ENCODE measurements at places on chromosomes 2 and 18. TPM values are rescaled to one million over a fixed set of nuclear protein-coding genes. Genes with fewer than 3 reads are reported as not detected.

The RBFA gene
- 32.2 TPM for total RNA-seq

The TNP1 gene
- total RNA-seq, result not detected

The SLC25A52 gene
- total RNA-seq, result not detected

The TCF4 gene
- total RNA-seq, result 119 TPM

The KYNU gene
- total RNA-seq, result 1.1 TPM

DNA sequence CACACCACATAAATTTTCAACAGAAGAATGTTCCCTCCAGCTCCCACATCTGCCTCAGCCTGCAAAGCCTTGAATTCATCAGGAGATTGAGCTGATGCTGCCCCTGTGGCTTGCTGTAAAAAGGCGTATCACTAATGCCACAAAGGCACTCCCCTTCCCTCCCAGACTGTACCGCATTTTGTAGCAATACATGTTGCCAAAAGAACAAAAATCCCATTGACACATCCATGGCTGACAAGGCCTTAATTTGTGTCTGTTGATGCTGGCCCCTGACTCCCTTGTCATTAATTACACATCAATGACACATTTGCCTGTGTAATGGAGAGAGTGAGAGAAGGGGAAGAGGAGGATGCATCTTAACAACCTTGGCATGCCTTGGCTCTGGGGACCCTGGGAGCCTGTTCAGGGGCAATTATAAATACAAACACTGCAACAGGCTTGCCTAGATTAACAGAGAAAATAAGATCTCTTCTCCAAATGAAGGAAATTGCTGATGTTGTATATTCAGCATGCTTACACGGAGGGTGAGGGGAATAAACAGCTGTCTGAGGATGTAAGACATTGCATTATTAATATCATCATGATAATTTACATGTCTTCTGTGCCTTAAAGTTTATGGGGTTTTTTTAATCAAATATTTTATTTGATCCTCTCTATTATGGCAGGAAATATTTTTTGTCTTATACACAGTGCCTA, 264.0 kb downstream of the SUCLG1 start:
- H3K27ac ChIP-seq, result no peak overlapping the region
- H3K27me3 ChIP-seq, result no peaks in the 10 kb centered on the region
- no peaks in the 10 kb centered on the region for H3K4me1 ChIP-seq
- no peak overlapping the region for H3K4me3 ChIP-seq

DNA sequence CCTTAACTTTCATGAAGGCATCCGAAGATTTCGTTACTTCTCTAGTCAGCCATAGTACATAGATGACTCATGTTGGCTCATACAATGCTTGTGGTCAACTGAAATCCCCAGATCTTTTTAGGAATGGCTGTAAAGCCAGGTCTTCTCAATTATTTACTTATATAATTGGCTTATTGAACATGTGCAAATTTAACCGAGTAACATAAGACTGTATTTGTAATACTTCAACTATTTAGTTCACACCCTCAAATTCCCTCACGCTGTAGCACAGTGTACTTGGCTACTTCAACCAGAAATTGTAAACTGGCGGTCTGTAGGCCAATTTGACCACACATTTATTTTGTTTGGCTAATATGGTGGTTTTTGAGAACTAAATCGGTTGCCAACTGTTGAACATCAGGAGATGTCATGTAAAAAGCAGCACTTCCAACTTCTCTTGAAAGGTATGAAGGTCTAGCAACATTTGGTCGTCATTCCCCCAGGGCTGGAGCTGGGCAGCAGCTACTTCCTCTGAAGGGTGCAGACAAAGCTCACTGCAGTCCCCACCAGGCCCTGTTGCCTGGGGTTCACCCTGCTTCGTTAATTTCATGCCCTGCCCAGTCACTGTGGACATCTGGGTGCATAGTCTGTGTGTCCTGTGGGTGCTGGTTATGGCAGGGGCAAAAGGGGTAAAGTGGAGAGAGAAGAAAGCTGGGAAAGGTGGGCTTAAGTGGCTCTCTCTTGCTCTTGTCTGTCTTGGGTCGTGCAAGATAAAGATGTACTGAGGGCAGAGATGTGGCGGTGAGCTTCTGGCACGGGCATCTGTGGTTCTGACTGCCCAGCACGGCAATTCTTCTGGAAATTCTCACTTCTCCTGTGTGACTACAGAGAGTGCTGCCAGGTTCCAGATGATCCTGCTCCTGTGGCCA, 3.2 kb upstream of the SH3RF3 start:
- H3K27me3 ChIP-seq, result no peaks in the 10 kb centered on the region

GRCh38 chr2:239322416-239323086, 78.3 kb downstream of the HDAC4 start:
- no peaks in the 10 kb centered on the region for H3K36me3 ChIP-seq
- H3K27me3 ChIP-seq, result no peaks in the 10 kb centered on the region
- no peak overlapping the region for H3K4me3 ChIP-seq
- no peak for DNase-seq

DNA sequence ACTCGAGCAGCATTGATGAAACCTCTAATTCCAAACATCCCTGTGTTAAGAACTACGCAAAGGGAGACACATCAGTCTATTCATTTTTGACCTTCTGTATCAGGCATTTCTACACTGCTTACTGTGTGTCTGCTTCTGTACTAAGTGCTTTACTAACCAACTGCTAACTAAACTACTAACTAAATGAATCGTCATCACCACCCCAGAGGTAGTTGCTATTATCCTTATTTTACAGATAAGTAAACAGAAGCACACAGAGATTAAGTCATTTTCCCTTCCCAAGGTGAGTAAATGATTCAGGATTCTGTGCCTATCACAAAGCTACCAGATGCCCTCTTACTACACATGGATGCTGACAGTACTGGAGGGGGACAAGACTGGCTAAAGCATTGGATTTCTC, 284.1 kb downstream of the AGPS start:
- DNase-seq, result no peak
- no peak overlapping the region for H3K4me3 ChIP-seq
- H3K36me3 ChIP-seq, result no peaks in the 10 kb centered on the region
- no peaks in the 10 kb centered on the region for H3K27me3 ChIP-seq
- peaks cover 16% of the 10 kb centered on the region for H3K4me1 ChIP-seq

DNA sequence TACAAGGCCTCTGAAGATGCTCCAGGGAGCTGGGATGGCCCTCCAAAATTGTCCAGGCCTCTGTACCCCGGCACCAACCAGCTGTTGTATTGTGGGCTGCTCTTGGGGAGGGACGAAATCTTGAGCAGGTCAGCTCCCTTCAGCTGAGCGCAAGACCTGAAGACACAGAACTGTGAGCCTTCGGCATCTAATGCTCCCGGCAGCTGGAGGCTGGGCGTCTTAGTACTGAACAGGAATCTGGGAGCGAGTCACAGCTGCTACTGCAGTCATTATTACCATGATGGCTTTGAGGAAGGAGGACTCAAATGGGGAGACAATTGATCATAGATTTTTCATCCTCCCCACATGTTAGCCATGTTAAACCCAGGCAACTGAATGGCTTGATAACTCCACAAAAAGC, 83.0 kb upstream of the LTBP1 start:
- no peaks in the 10 kb centered on the region for H3K36me3 ChIP-seq
- H3K4me3 ChIP-seq, result no peak overlapping the region
- peaks cover 11% of the 10 kb centered on the region for H3K4me1 ChIP-seq

DNA sequence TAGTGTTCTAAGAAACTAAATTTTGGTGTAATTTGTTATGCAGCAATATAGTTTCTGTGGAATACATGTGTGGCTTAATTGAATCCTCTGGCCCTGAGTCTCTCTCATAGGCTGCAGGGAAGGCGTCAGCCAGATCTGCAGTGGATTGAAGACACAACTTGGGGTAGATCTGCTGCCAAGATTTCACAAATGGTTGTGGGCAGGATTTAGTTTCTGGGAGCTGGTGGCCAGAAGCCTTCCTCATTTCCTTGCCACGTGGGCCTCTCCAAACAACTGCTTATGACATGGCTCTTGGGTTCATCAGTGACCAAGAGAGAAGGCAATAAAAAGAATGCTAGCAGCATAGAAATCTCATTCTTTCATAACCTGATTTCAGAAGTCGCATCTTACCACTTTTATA, 28.2 kb downstream of the CCDC102B start:
- no peaks in the 10 kb centered on the region for H3K27me3 ChIP-seq
- H3K36me3 ChIP-seq, result no peaks in the 10 kb centered on the region
- no peak overlapping the region for H3K4me3 ChIP-seq
- no peaks in the 10 kb centered on the region for H3K4me1 ChIP-seq
- H3K27ac ChIP-seq, result no peak overlapping the region
- no peak for DNase-seq

DNA sequence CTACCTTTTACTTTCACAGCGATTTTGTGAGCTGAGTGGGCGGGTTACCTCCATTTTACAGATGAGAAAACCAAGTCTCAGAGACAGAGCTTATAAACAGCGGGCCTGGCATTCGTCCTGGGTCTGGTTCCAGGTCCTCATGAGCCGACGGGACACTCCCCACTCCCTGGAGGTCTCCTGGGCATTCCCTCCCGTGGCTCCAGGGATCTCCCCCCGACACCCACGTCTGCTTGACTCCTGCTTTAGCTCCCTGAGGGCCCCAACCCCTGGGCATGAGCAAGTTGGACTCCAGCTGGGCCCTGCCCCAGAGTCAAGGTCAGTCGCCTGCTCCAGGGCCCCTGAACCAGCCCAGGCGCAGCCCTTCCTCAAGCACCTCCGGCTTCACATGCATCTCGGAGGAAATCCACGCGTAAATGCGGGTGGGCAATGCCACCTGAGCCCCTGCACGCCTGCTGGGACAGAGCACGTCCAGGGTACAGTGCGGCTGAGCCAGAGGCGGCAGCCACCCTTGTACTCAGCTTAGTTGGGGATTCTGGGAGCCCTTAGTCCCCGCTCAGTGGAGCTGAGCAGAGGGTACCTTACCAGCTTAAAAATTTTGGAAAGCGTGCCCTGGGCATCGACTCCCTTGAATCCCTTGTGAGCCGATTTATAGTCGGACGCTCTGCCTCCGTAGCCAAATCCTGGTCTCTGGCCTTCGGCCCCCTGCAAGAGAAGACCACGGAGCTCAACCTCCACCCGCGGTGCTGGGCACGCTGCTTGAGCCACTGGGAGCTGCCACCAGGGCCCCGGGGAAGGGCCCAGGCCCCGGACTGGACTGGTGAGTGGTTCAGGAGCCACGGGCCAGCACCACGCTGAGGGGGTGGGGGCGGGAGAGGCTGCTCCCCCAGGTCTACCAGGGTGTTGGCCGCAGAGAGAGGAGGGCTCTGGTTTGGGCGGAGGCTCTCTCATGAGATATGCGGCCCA, 148.1 kb downstream of the MBP start:
- no peak overlapping the region for H3K4me3 ChIP-seq
- H3K27me3 ChIP-seq, result no peaks in the 10 kb centered on the region
- no peak overlapping the region for H3K27ac ChIP-seq
- DNase-seq, result peak; percentile 14
- H3K36me3 ChIP-seq, result no peaks in the 10 kb centered on the region

DNA sequence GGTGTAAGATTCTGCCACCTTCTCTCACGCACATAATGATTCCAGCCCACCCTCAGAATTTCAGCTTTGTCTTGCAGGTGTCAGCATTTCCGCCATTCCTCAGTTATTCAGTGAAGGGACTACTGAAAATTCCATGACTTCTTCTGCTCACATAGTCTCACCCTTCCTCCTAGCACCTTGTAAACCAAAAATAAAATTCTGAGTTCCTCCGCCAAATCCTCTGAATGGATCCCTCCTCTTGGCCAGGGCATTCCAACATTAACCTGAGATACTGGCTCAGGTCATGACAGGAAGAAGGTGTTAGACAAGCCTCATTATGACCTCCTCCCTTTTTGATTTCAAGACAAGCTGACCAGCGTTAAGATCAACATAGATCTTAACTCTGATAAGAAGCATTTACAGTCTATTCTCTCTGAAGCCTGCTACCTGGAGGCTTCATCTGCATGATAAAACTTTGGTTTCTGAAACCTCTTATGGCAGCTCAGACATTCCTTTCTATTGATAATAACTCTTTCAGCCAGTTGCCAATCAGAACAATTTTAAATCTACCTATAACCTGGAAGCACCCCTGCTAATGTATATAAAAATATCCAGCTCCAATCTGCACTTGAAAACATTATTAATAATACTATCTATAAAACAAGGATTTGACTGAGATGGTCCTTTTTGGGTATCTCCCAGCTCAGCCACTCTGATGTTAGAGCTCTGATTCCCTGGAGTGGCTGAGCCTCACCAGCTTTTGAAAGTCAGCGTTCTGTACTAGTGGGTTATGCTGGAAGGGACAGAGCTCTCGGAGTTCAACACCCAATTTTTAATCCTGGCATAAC, 136.4 kb upstream of the APCDD1 start:
- H3K4me1 ChIP-seq, result no peaks in the 10 kb centered on the region
- H3K4me3 ChIP-seq, result no peak overlapping the region
- no peaks in the 10 kb centered on the region for H3K27me3 ChIP-seq

DNA sequence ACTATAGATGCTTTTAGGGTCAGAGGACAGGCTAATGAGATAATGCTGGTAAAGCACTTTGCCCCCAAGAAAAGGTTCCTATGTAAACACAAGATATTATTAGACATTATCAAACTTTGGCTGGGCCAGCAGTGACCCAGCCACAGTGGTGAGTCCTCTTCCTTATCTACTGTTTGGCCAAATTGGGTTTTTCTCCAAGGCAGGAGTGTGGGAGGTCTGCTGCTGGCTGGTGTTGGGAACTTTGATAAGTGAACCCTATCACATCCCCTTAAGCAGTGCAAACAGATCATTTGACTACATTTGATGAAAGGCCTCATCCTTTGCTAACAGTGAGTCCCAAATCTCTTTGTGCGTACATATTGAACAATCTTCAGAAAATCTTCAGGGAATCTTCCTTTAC, 16.2 kb downstream of the FZD7 start:
- no peaks in the 10 kb centered on the region for H3K4me1 ChIP-seq
- no peak for DNase-seq
- no peak overlapping the region for H3K4me3 ChIP-seq
- peaks cover 4% of the 10 kb centered on the region for H3K27me3 ChIP-seq
- no peaks in the 10 kb centered on the region for H3K36me3 ChIP-seq

DNA sequence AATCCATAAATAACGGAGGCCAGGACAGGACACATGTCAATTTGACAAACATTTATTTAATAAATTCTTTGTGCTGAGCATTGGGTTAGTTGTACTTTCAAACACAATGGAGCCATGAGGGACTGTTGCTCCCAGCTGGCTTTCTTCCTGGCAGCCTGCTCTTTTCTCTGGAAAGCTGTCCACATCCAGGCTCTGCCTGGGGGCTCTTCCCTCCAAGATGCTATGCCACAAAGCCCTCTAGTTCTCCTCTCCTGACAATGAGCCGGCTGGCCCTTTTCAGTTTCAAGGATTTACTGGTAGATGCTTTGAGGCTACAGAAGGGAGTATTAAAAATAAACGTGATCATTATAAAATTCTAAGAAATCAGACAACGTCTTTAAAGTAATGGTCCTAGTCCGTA, 44.1 kb upstream of the SLC14A2 start:
- H3K27ac ChIP-seq, result no peak overlapping the region
- no peak overlapping the region for H3K4me3 ChIP-seq
- no peaks in the 10 kb centered on the region for H3K27me3 ChIP-seq
- H3K36me3 ChIP-seq, result no peaks in the 10 kb centered on the region
- no peak for DNase-seq

GRCh38 chr18:47777626-47778025, 152.8 kb downstream of the SMAD2 start:
- no peak overlapping the region for H3K4me3 ChIP-seq
- no peaks in the 10 kb centered on the region for H3K36me3 ChIP-seq
- no peaks in the 10 kb centered on the region for H3K27me3 ChIP-seq
- H3K4me1 ChIP-seq, result no peaks in the 10 kb centered on the region

GRCh38 chr18:13797157-13797611, 26.8 kb upstream of the MC5R start:
- H3K27ac ChIP-seq, result no peak overlapping the region
- H3K4me3 ChIP-seq, result no peak overlapping the region
- H3K4me1 ChIP-seq, result peaks cover 3% of the 10 kb centered on the region
- no peak for DNase-seq
